ENCODE measurements at places on chromosomes 12 and 14. TPM values are rescaled to one million over a fixed set of nuclear protein-coding genes. Genes with fewer than 3 reads are reported as not detected.
A peak's percentile ranks its signal among the peaks of the same experiment; 100 is the strongest.

DNA sequence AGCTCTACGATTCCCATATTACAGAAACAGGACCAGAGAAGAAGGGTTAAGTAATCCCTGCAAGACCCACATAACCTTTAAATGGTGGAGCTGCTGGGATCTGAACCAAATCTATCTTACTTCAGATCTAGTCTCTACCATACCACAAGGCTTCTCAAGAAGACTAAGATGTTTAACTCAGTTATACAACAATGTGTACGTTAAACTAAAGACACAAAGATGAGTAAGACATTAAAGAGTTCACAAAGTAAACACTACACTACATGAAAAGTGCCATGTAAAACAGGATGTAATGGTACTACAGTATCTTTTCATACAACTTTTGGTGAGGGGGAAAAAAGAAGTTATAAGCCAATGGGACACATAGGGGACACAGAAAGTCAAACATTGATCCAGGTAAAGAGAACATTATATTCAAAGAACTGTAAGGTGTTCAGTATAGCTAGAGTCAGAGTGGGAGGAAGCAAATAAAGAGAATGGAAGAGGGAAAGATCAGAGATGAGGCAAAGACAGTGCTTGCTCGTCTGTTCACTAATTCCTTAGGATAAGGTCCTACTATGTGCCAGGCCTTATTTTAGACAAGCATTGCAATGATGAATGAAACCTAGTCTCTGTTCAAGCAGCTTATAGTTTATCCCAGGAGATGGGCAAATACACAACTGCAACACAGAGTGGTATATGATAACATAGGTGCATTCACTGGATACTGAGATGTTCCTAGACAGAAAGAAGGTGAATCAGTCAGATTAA is 7.7 kb downstream of the TMED10 start:
- H3K4me1 ChIP-seq: no peaks in the 10 kb centered on the region
- H3K4me3 ChIP-seq: no peak overlapping the region
- H3K36me3 ChIP-seq: no peaks in the 10 kb centered on the region
- H3K27ac ChIP-seq: no peak overlapping the region
- DNase-seq: no peak

SERPINA12 gene
- not detected for total RNA-seq

GRCh38 chr14:75941030-75941429 is 40.8 kb downstream of the TGFB3 start:
- no peak for DNase-seq
- no peak overlapping the region for H3K4me3 ChIP-seq

MMP17 gene
- 7.4 TPM for total RNA-seq

GRCh38 chr12:104520242-104520900 is 63.6 kb downstream of the CHST11 start:
- H3K4me1 ChIP-seq: peaks cover 11% of the 10 kb centered on the region
- no peak overlapping the region for H3K4me3 ChIP-seq
- DNase-seq: no peak

GRCh38 chr12:105562199-105562971 is 231.9 kb downstream of the C12orf75 start:
- no peak overlapping the region for H3K27ac ChIP-seq
- H3K4me1 ChIP-seq: no peaks in the 10 kb centered on the region
- peak; percentile 84 for DNase-seq

DNA sequence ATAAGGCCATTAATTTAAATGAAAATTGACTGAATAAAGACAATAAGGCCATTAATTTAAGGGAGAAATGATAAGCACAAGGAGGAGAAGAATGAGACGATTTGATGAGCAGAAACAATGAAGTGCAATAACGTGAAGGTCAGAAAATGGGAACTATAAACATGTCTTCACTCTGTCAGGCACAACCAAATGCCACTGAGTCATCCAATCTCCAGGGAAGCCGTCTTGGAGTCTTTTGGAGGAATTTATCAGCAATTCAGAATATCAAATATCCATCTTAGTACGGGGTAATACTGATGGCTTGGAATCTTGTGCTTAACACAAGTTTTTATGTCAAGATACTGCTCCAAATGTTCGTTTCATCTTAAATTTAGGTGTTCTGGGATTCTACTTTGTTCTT is 159.9 kb downstream of the CAPZA3 start:
- no peaks in the 10 kb centered on the region for H3K27me3 ChIP-seq
- H3K36me3 ChIP-seq: no peaks in the 10 kb centered on the region
- no peak for DNase-seq
- H3K4me3 ChIP-seq: no peak overlapping the region
- H3K4me1 ChIP-seq: peaks cover 9% of the 10 kb centered on the region
